ENCODE measurements at places on chromosomes 11 and 22. TPM values are rescaled to one million over a fixed set of nuclear protein-coding genes. Genes with fewer than 3 reads are reported as not detected.

GRCh38 chr22:50556703-50557102 lies 6.0 kb downstream of the SYCE3 start:
- no peak for DNase-seq

DNA sequence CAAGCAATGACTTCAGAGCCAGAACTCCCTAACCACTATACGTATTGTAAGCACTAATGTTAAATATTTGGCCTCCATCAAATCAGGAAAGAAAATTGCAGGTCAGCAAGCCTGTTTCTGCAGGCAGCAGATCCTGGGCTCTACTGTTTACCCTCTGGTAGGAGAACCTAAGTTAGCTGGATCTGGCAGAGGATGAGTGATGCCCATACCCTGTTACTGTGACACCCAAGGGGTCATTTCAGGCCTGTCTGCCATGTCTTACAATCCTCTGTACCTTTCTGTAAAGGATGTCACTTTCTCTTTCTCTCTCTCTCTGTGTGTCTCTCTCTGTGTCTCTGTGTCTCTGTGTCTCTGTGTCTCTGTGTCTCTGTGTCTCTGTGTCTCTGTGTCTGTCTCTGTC lies 106.9 kb downstream of the CSNK2A3 start:
- DNase-seq = no peak

GRCh38 chr11:107496011-107496410 lies 38.4 kb upstream of the CWF19L2 start:
- no peak for DNase-seq

DNA sequence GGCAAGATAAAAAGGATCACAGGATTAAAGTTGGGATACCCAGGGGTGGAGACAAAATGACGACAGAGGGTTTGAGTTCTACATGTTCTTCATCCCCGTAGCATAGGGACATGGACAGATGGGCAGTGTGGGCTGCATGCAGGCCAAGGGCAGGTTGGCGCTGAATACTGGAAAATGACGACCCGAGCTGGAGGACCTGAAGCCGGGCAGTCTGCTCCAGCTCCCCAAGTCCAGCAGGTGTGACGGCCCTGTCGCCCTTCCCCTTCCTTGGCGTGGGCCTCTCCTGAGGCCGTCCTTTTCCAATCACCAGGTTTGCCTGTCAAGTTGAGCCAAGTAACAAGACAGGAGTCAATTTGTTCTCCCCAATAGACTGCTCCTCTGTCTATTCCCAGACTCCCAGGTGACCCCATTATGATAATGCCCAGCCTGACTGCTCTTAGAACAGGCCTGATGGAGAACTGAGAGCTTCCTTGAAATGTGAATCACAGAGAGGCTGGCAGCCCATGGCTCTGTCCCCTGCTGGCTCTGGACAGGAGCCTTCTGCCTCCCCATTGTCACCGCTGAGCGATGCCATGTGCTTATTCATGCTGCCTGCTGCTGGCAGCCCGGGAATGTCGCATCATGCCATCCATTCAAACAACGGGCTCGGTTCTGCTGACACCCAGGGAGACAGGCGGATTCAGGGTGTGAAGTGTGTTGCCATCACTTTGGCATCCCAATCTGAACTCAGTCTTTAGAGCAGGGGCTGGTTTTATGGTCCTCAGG lies 392.1 kb downstream of the NTM start:
- no peak for DNase-seq

DNA sequence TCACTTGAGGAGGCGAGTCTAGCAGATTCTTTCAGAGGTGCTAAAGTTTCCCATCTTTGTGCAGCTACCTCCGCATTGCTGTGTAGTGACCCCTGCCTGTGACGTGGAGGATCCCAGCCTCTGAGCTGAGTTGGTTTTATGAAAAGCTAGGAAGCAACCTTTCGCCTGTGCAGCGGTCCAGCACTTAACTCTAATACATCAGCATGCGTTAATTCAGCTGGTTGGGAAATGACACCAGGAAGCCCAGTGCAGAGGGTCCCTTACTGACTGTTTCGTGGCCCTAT lies 8.9 kb upstream of the SAMM50 start:
- DNase-seq = no peak

DNA sequence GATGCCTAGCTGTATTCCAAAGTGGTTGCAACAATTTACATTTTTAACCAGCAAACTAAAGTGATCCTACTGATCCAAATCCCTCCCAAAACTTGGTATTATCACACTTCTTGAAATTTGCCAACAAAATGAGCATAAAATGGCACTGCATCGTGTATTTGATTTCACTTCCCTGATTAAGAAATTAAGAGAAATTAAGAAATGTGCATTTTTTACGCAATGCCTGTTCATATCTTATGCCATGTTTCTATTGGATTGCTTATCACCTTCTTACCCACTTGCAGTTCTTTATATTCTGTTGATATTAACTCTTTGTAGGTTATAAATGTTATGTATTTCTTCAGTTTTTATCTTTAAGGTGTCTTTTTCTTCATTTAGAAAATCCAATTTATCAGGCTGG lies 80.6 kb downstream of the DENND5A start:
- DNase-seq = no peak

DNA sequence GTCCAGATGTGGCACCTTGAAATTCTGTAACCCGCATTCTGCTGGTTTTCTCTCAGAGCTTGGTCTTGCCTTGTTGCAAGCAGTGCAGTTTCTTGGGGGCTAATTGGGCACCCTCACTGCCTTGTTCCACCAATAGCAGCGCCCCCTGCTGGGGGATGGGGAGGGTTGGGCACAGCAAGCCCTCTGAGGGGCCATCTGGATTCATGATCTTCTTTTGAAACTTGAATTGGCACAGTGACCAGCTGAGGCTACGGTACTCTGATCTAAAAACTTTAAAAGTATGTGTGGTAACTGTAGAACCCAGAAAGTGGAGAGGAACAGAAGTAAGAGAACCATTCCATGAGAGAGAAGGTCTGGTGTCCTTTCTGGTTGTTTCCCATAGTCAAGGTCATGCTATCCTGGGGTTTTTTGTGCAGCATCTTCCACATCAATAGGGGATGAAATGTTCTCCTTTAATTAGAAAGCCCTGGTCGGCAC lies 64.2 kb downstream of the MED15 start:
- peak; percentile 55 for DNase-seq

DNA sequence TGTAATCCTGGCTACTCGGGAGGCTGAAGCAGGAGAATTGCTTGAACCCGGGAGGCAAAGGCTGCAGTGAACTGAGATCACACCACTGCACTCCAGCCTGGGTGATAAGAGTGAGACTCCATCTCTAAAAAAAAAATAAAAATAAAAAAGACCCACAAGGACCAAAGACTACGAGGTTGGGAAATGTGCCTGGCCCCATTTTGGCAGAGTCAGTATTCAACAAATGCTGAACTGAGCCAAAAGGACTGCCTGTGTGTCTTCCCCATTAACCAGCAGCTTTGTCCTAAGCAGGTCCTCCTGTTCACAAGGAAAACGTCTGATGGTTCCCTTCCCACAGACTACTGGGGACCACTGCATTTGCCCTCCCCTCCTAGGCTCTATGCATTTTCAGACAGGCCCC lies 27.6 kb downstream of the ADORA2A start:
- DNase-seq = no peak

- no peak for DNase-seq
Measured at GRCh38 chr22:29139965-29140782, 65.5 kb upstream of the EMID1 start.

- no peak for DNase-seq
Measured at GRCh38 chr11:132648851-132649250, 883.5 kb downstream of the OPCML start.

Gene WNT11
- 3.4 TPM for total RNA-seq

Gene ART1
- not detected for total RNA-seq

Gene LDHAL6A
- total RNA-seq = not detected

Gene LRP5
- total RNA-seq = 53.4 TPM

Gene TCN1
- total RNA-seq = not detected

Gene ROBO4
- total RNA-seq = 43.3 TPM

Gene CRYBB2
- 0.29 TPM for total RNA-seq

Measured in left cardiac atrium (tissue), 4 donors.